ENCODE measurements at places on chromosomes 12 and 14. TPM values are rescaled to one million over a fixed set of nuclear protein-coding genes. Genes with fewer than 3 reads are reported as not detected.

The ASCL1 gene
- not detected for total RNA-seq

The PARPBP gene
- total RNA-seq: 13.7 TPM

The SLC6A12 gene
- not detected for total RNA-seq

The OR4K1 gene
- not detected for total RNA-seq

The HCAR3 gene
- total RNA-seq: not detected

The PTPRB gene
- total RNA-seq: 0.07 TPM

The SINHCAF gene
- total RNA-seq: 73.7 TPM

The IKZF4 gene
- 7.4 TPM for total RNA-seq

The GPR162 gene
- total RNA-seq: not detected

The AEBP2 gene
- 31.6 TPM for total RNA-seq

DNA sequence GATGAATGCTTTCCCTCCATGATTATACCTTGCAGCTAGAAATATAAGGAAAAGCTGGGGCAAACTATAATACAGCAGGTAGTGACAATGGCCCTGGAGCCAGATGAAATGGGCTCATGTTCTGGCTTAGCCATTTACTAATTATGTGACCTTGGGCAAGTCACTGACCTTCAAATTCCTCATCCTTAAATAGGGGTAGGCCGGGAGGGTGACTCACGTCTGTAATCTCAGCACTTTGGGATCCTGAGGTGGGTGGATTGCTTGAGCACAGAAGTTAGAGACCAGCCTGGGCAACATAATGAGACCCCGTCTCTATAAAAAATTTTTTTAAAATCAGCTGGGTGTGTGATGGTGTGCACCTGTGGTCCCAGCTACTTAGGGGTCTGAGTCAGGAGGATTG lies 155.4 kb downstream of the C12orf75 start:
- DNase-seq: no peak

GRCh38 chr14:22544881-22545420 lies 44.1 kb downstream of the DAD1 start:
- peak; percentile 78 for DNase-seq

- DNase-seq: no peak
Measured at GRCh38 chr12:30874455-30875321, 51.9 kb upstream of the TSPAN11 start.

GRCh38 chr14:106665814-106666213 lies 1139.4 kb downstream of the TMEM121 start:
- no peak for DNase-seq

DNA sequence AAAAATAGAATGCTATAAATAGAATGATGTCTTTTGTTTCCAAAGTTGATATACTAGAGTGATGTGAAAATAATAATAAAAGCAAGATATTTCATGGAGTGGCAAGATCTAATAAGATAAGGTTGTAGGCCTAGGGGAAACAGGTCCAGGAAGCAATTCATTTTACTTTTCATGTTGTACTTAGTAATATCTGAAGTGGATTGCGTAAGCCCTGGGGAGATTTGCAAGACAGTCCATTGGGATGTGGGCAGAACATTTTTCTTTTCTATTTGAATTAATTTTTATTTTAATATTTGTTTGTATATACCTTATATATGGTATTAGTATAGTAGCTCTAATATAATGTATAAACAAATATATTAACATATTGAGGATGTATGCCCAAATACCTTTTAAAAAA lies 7.5 kb downstream of the NUBPL start:
- no peak for DNase-seq

DNA sequence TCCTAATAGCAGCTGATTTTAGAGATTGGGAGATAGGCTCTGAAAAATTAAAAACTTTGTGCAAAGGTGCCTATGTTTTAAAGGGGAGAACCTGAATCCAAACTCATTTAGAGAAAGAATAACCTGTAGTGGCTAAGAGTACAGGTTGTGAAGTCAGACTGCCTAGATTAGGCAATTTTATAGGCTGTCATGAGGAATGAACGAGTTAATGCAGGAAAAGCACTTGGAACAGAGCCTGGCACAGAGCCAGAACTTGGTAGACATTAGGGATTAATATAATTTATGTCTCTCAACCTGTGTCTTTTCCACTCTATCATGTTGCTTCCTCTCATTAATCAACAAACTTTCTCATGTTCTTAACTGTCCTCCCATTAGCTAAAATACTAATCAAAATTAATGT lies 98.1 kb downstream of the WIF1 start:
- no peak for DNase-seq

DNA sequence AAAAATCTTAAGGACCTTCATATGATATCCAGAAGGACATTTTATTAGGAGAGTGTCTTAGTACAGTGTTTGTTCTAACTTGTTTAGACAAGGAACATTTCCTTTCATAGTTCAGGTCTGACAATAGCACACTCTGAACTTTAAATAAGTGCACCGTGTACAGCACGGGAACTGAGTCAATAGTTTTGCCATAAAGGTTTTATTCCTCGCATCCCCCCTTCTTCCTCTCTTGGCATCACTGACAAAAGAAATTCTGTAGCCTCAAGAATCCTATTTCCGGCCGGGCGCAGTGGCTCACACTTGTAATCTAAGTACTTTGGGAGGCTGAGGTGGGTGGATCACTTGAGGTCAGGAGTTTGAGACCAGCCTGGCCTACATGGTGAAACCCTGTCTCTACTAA lies 58.3 kb downstream of the TMCC3 start:
- no peak for DNase-seq

DNA sequence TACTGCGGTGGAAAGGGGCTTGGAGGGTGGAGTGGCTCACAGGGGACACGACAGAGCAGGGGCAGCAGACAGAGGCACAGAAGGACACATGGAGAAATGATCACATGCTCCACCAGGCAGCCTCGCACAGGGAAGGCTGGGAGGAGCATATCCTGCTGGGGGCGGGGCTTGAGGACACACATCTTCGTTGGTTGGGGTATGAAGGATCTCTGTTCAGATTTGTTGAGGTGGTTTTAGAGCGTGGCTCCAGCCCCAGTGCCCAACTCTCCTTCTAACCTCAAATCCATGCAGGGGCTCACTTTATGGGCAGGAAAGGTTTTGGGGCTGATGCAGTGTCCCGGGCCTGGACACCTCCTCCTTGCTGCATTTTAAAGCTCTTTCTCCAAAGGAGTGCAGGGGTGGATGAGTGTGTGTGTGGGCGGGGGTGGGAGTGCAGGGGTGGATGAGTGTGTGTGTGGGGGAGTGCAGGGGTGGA lies 733 bp upstream of the P3H3 start:
- DNase-seq: peak; percentile 76

DNA sequence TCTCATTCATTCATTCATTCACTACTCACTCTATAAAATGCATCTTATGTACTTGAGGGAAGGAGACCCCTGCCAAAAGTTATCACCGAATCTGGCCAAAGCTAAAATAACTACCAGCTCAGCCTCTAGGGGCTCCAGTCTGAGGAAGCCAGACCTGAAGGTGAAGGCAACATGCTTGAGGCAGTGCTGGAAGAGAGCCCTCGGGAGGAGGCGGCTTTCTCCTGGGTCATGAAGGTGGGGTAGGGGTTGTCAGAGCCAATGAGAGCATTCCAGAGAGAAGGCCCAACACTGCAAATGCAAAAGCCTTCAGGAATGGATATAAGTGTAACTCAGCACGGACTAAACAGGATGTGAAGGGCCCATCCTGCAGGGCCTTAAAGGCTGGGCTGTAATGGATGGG lies 62.4 kb downstream of the GSC start:
- DNase-seq: peak; percentile 49

DNA sequence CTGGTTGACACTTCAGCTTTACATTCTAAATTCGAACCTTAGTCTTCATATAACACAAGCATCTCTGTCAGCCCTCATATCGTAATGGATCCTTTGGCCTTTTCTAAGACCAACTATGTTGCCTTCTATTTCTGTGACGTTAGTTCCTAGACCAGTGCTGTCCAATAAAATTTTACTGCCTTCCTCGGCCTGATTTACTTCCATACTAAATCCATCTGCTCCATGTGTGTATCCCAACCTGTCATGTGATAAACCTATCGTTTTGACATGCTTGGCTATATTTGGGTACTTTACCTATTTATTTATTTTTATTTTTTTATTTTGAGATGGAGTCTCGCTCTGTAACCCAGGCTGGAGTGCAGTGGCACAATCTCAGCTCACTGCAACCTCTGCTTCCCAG lies 20.3 kb downstream of the ACAD10 start:
- DNase-seq: no peak

DNA sequence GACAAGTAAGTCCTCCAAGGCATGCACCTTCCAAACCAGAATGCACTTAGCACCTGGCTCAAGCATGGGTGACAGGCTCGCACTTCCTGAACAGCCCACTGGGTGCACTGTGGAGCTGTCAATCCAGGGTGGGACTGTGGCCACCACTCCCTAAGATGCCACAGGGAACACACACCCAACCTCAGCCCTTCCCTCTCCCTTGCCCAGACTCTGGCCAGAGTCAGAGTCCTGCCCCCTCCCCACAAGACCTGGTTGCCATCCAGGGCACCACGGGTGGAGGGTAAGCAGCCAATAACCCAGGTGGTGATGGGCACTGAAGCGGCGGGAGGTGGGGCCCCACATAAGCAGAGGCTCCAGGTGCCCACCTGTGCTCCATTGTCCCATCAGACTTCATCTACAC lies 160.6 kb downstream of the MYRFL start:
- DNase-seq: peak; percentile 77

- DNase-seq: no peak
Measured at GRCh38 chr12:23694307-23694706, 255.2 kb downstream of the SOX5 start.

DNA sequence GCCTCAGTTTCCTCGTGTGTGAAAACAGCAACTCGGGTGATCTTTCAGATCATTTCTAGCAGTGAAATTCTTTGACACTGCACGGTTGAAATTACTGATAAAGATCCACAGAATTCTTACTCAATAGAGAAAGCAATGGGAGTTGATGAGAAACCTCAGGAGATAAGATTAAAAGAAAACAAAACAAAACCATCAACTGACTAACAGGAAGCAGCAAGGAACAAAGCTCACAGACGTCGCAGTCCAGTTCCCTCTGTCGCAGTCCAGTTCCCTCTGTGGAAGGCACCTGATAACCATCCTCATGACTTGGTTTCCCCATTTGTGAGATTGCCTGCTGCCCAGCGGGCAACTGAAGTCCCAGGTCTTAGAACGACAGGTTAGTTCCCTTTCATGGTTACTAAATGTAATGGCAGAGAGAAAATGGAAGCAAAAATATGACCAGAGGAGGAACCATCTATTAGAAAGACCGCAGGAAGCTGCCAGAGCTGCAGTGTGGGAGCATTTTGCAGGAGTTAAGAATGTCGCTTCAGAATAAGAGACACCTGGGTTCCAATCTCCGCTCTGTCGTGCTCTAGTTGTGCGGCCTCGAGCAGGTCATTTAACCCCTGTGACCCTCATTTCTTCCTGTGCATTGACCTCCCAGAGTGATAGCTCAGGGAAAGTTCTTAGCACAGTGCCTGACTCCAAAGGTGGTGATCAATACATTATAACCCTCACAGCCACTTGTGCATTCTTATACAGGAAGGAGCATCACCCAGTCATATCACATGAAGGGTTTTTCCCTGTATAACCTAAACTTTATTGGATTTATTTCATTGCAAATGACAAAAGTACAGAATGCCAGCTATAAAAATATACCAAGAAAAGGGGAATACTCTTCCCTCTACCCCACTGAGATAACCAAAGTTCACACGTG lies 5.1 kb upstream of the MED13L start:
- DNase-seq: no peak

- peak; percentile 96 for DNase-seq
Measured at GRCh38 chr14:100850841-100851585, 25.1 kb downstream of the MEG3 start.

GRCh38 chr14:91399868-91400640 lies 17.6 kb downstream of the CCDC88C start:
- DNase-seq: peak; percentile 70

- no peak for DNase-seq
Measured at GRCh38 chr14:23143911-23144310, 24.9 kb upstream of the CEBPE start.

DNA sequence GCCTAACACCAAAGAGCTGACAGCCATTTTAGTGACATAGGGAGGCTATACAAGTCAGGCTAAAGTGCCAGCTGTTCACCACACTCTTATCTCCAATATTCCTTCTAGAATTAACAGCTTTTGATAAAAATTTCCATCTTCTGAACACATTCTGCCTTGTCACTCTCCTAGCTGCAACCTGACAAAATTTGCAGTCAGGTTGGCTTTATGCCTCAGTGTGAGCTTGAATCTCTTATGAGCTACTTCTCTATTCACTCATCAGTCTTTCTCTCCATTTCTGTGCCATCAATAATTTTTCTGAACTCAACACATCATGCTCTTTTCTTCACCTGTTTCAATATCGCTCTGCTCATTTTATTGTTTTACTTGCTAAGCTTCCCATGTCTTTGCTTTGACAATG lies 50.2 kb downstream of the TMTC1 start:
- DNase-seq: no peak

- no peak for DNase-seq
Measured at GRCh38 chr12:127822809-127823411, 444.1 kb upstream of the TMEM132C start.

- DNase-seq: no peak
Measured at GRCh38 chr12:113070117-113070906, 13.8 kb downstream of the DTX1 start.

DNA sequence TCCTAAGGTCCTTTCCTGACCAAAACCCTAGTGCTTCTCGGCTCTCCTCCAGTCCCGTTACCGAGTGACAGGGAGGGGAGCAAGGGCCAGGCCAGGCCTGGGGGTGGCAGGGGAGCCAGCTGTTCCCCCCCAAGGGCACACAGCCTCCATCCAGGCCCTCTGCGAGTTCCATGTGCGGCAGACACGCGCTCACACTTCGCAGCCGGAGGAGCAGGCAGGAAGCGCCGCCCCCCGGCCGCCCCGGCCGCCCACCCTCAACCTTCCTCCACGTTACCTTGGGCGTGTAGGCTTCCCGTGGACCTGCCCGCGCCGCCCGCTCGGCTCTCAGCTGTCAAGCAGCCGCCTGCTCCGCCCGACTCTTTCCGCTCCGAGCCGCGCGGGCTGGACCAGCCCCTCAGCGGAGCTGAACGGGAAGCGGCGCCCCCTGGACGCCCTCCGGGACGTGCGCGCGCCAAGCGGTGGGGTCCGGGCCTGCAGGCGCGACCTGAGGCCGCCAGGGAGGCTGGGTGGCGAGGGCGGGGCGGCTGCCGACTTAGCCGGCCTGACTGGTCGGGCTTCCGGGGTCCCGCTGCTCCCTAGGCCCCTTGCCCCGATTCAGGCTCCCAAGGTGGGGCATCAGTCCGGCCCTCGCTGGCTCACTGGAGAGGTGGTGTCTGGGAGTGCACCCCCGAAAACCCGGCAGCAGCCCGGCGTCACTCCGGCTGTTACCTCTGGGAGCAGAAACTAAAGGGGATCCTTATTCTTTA lies at the start of gene CRACR2A:
TSS of gene CRACR2A (minus strand) at position 369 of the 746 bp plus-strand sequence. CDS start 56,110 bp downstream, outside the sequence.
- DNase-seq: peak; percentile 96

- no peak for DNase-seq
Measured at GRCh38 chr14:69964841-69965240, 85.6 kb downstream of the SMOC1 start.

GRCh38 chr12:132501204-132501940 lies 11.4 kb downstream of the FBRSL1 start:
- DNase-seq: no peak

DNA sequence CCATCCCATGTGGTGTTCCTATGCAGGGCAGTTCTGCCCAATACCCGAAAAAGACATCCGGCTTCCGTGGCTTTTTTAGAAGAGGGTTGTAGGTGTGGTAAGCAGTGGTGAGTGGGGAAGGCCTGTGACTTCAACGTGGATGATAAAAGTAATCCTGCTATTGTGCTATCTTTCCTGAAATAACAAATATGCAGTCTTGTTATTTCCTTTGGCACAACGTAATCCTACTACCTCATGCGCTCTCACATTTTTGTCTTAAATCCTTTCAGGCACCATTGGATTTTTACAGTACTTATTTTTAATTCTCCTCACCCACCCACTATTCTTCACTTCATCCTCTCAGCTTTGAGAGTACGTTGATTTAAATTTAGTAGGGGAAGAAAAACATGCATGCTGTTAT lies 96.8 kb downstream of the IPO8 start:
- no peak for DNase-seq

All from Karpas-422 (cell line).